Stimulated activated CD4-positive, alpha-beta T cell treated with anti-CD3 and anti-CD28 coated beads, Interleukin-4, amount 100 ng/mL, for 48 hours (primary cell): ENCODE measurements at places on chromosomes 6 and 20.

DNA sequence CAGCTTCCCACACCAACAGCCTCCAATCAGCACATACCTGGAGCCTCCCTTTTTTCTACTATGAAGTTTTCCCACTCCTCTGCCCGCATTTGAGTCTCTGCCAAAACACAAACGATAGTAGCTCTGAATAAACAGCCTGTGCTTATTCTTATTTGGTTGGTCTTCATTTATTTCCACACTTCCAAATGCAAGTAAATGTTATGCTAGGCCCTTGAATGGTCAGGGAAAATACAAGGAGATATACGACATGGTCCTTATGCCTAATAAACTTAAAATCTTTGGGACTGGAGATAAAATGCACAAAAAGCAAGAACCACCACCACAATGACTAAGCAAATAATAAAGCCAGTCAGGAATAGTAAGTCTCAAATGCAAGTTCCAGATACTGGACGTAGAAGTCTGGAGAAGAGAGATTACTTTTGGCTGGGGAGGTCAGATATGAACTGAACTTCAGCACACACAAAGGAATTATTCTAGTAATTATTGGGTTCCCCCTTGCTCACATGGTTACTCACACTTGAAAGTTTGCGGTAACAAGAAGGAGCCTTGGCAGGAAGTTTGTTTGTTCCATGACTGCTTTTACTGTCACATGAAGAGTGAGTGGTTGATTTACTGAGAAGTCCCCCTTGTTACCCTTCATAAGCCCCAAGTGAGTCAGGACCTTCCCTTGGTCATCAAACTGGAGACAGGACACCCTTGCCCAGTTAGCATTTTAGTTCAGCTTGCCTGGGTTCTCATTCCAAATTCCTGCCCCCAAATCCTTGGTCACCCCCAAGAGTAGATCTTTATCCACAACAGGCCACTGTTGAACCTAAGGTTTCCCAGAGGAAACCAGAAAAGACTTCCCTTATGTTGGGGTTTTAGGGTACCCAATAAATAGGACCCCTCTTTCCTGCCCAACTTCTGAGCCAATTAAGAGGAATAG is 511.2 kb upstream of the JARID2 start:
- DNase-seq, result no peak

- no peak for DNase-seq
Observed at GRCh38 chr6:57226221-57226620, 4.1 kb upstream of the RAB23 start.

GRCh38 chr6:130359736-130360135 is 6.1 kb upstream of the TMEM200A start:
- no peak for DNase-seq

GRCh38 chr6:53795340-53795701 is 516 bp downstream of the LRRC1 start:
- DNase-seq, result no peak

DNA sequence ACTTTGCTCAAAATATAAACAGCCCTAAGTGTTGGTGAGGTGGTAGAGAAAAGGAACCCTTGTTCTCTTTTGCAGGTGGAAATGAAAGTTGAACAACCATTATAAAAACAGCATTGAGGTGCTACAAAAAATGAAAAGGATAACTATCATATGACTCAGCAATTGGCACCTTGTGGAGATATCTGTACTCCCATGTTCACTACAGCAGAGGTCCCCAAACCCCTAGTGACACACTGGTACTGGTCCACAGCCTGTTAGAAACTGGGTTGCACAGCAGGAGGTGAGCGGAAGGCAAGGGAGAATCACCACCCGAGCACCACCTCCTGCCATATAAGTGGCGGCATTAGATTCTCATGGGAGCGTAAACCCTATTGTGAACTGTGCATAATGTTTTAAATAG is 267.4 kb upstream of the THEMIS start:
- no peak for DNase-seq

DNA sequence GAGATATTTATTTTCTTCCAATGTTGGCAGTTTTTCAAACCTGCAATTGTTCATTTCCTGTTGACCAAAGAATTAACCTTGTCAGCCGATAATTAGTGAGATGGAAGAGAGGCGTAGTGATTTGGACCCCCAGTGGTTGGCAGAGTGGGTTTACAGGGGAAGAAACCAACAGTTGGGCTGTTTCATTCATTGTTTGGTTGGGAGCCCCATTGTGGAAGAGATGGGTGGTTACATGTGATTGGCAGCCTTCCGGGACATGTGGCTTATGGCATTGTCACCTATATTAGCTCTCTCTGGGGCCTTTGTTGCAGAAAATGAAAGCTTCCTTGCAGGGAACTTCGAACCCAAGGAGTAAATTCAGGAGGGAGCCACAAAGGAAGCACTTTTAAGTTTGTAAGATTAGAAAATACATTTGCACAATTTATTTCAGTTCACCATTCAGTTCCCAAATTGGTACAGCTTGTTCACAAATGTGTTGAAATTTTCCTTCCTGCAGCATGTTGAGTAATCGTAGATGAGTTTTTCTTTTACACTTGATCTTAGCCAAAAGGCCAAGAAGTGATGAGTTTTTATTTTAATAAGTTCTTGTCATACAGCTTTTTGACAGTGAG is 50.3 kb upstream of the CDKAL1 start:
- no peak for DNase-seq

GRCh38 chr20:5078399-5078958 is 41.3 kb downstream of the PCNA start:
- DNase-seq, result peak; percentile 68

- DNase-seq, result no peak
Observed at GRCh38 chr6:23086100-23086499, 516.7 kb downstream of the HDGFL1 start.

DNA sequence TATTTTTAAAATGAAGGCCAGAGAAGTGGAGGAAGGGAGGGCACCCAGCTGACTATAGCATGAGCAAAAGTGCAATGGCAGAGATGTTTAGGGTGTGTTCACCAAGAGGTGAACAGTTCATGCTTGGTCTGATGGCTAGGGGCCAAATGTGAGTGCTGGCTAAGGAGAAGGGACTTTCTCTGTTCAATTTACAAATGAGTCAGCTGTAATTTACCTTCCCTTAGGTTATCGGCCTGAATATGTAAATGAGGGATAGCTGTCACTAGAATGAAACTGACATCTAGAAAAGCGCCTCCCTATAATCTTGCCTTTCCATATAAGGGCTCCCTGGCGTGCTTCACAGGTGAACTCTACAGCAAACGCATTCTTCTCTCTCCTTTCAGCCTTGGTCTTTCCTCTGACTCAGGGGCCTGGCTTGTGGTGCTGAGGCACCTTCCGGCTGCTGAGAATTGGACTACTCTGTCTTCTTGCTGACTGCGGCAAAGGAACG is 114.7 kb upstream of the BACH2 start:
- peak; percentile 75 for DNase-seq

GRCh38 chr20:17612287-17612991 is 42.6 kb downstream of the DSTN start:
- DNase-seq, result no peak

GRCh38 chr6:161300823-161301222 is 27.0 kb upstream of the AGPAT4 start:
- DNase-seq, result no peak

GRCh38 chr20:34797012-34797995 is 28.1 kb downstream of the NCOA6 start:
- no peak for DNase-seq
